Immature natural killer cell (primary cell): ENCODE measurements at places on chromosomes 2 and 18.

DNA sequence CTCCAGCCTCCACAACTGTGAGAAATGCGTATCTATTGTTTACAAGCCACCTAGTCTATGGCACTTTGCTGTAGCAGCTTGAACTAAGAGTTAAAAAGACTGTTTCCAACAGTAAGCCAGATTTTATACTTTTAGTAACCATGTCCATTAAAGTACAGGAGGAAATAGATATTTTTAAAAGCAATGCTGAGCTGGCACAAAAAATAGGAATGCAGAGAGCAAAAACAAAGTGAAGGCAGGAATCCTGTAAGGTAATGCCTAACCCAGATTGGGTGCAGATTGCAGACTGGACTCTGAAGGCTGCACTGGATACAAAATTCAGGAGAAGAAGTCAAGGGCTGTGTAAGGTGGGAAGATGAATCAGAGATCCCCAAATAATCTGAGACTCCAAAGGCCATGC, 55.5 kb downstream of the SH3YL1 start:
- no peak for DNase-seq

DNA sequence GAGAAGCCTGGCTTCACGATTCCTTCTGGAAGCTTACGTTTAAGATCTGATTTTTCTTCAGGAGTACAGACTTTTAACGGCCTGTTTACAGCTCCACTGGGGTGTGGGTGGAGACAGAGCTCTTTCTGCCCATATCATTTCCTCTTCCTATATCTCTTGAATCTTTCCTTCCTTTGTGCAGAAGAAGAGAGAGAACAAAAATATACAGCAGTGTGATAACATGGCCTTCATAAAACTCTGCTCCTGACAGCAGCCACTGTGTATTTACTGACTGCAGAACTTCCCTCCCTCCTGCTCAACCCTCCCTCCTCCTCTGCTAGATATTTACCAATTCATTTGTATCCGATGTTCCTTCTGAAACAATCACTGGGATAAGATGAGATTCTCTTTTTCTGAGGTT, 34.1 kb upstream of the REEP1 start:
- DNase-seq, result no peak

DNA sequence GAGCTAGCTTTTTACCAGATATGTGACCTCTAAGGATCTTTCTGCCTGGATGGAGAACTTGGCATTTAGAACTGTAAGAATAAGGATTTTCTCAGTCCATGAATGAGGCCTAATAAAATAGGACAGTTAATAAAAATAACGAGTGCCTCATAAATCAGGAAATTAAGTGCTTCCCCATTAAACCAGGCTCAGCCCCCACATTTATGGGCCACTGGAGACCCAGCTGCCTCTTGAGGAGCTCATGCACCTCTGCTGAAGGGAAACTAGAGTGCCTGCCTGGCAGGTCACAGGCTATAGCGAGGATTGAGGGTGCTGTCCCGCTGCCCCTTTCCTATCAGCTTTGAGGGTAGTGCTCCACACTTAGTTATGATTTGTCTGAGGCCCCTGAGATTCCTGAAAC, 158.0 kb downstream of the ALK start:
- no peak for DNase-seq

DNA sequence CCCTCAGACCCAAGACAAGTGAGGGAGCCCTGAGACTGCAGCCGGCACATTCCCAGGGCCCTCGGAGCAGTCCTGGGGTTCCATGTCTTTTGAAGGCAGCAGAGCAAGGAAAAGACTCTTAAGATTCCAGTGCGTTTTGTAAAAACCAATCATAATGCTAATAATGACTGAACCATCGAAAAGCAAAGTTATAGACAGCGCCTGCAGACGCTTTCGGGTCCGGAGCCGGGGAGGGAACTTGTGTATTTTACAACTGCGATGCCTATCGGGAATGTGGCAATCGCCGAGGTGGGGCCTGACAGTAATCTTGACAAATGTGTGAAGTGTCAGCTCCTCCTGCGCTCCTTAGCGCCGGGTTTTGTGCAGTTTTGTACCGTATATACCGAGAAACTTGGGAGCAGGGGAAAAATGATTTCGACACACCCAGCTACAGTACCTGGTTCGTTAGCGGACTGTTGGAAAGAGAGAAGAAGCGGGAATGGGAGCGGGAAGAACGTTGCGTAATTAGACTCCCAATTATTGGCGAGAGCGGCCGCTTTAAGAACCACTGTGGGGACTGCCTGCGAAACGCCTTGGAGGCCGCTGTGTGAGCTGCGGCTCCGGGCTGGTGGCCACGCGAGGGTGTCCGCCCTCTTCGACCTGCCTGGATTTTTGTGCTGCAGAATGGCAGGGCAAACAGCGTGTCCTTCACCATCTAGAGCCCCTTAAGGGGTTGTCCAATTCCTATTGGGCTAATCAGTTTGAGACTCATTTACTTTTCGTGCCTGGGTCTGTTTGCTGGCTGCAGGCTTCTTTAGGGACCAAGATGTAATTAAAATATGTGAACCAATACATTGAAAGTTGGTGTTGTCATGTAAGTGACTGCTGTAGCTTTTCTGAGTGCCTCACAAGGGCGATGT, 2.4 kb downstream of the EPAS1 start:
- DNase-seq, result no peak

DNA sequence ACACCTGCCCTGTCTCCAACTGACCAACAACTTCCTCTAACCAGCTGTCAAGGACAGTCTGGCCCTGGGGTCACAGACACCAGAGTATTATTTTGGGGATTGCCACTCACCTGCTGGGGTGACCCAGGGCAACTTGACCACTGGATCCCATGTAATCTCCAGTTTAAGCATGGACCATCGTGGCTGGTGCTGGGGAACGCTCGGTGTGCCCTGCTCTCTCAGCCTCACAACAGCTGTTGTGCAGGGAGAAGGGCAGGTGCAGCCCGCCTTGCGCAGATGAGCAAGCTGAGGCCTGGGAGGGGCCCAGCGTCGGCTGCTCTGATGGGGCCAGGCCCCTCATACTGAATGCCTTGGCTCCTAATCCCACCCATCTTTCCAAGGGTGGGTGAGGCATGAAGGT, 21.0 kb upstream of the INHBB start:
- no peak for DNase-seq

- DNase-seq, result peak; percentile 20
Measured at GRCh38 chr18:63788447-63789096, 13.4 kb downstream of the SERPINB7 start.

DNA sequence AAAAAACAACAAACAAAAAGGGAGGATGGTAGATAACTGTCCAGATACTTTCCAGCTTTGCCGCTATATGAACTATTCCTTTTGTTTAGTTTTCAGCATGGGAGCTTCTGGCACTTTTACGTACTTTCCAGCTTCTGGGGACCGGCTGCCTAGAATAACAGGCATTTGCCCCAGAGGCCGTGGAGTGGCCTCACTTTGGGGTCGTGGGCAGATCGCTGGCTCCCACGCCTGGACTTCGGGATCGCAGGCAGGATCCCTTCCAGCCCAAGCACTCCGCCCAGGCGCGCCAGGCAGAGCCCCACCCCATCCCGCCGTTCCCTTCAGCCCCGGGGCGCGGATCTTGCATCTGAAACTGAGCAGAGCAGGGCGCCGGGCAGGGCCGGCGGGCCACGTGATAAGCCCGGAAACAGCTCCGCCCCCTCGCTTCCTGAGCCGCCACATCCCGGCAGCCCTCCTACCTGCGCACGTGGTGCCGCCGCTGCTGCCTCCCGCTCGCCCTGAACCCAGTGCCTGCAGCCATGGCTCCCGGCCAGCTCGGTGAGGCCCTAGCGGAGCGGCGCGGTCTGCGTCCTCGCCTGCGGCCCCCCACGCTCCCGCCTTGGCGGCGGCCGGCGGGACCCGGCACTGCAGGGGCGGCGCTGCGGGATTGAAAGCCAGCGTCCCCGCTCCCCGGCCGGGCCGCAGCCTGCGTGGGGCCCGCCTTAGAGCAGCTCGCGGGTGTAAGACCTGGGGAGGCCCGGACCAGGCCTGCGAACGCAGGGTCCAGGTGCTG, at the start of gene ATIC:
TSS of gene ATIC (plus strand) at position 435 of the 772 bp plus-strand sequence. CDS start at position 519, 84 bp downstream.
- DNase-seq, result peak; percentile 88

GRCh38 chr2:23131066-23131575, 253.9 kb upstream of the KLHL29 start:
- DNase-seq, result no peak

GRCh38 chr2:58923869-58924268, 682.7 kb upstream of the FANCL start:
- no peak for DNase-seq

- DNase-seq, result no peak
Measured at GRCh38 chr2:230439590-230439989, 23.6 kb downstream of the SP100 start.

DNA sequence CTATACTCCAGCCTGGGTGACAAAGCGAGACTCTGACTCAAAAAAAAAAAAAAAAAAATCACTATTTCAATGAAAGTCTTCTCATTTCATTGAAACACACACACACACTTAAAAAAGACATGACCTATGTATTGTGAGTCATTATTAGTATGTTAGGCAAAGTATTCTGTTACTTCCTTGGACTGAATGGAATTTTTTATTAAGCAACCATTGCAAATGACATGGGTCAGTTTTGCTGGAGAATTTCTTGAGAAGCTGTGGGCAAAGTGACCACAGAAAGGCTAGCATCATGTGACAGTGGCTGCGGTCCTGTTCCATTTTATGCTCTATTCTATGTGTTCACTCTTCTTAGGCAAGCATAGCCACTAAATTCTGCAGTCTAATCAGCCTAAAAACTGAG, 695.7 kb downstream of the TDRD15 start:
- no peak for DNase-seq

DNA sequence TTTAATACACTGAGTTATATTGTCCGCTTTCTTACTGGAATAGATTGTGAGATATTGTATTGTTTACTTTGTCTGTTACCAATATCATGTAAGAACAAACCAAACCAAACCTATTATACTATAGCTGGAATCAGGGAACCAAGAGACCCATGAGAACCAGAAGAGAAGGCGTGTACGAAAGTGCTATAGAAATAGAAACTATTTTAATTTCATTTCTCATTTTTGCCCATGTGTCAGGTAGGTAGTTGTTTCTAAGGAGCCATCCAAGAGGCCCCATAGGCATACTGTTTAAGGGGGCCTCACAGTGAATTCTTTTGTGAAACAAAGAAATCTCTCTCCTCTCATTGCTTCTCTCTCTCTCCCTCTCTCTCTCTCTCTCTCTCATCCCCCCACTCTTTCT, 363.6 kb downstream of the RNF144A start:
- DNase-seq, result no peak

DNA sequence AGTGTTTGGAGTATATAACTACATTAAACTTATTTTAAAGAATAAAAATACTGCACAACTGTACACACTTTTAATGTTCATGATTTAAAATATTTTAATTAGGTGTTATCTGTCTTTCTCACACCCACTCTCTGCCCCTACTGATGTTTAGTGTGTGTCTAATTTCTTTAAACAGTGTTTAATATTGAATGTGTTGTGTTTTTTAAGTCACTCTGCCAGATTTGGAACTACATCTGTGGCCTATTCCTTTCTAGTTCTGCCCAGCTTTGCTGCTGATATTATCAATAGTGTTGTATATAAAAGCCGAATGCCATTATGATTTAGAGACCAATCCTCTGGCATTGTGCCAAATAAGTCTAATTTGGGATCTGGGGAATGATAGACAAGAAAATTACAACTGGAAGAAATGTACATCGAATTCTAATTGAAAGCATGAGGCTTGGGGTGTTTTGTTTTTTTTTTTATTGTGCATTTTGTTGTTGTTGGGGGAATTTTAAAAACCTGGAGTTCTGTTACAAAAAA, 398.0 kb downstream of the CPS1 start:
- DNase-seq, result no peak

DNA sequence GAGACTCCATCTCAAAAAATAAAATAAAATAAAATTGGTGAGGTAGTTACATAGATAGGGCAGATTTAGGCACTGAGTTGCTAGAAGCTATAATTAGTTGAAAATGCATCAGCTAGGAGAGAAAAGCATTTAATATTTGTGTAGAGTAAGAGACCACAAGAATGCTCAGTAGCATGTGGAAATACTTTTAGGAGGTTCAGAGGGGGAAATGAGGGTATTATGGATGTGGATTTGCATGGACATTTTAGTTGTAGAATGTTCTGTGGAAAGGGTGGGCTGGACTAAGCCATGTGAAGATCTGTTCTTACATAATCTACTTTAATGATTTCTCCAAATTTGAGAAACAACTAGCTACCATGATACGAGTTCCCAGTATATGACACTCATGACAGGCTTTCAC, 95.5 kb downstream of the ATP9B start:
- DNase-seq, result no peak

GRCh38 chr2:118319271-118319684, 231.0 kb downstream of the INSIG2 start:
- no peak for DNase-seq

- DNase-seq, result no peak
Measured at GRCh38 chr2:233778030-233778429, at the start of gene MROH2A. TSS of gene MROH2A (plus strand) at chr2:233778330. CDS start at chr2:233779359, 1,029 bp downstream.

- no peak for DNase-seq
Measured at GRCh38 chr2:10332402-10333246, 29.9 kb downstream of the HPCAL1 start.

DNA sequence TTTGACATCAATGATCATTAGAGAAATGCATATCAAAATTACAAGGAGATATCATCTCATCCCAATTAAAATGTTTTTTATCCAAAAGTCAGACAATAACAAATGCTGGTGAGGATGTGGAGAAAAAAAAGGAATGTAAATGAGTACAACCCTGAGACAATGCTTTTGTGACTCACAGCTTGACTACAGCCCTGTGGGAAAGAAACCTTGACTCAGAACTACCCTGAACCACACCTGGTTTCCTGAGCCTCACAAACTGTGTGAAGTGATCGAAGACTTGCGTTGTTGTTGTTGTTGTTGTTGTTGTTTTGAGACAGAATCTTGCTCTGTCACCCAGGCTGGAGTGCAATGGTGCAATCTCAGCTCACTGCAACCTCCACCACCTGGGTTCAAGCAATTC, 266.6 kb upstream of the MYT1L start:
- no peak for DNase-seq

DNA sequence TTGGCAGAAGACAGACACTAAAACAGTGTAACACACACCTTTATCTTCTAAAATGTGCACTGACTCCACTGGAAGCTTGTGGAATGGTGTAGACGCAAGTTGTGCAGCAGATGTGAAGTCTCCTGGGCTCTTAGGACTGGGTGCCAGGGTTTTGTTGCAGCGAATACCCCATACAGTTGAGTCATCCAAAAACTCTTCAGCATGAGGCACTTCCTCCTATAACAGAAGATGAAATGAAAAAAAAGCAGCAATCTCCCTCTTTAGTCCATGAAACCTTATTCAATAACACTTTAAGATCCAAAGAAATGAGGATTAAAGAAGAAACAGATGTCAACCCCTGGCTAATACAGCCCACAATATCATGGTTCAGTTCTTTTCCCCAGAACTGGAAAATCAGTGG, 22.2 kb downstream of the BUB1 start:
- DNase-seq, result no peak

GRCh38 chr2:45841752-45842407, 190.4 kb downstream of the PRKCE start:
- DNase-seq, result no peak
